GM10248 (cell line): ENCODE measurements at places on chromosomes 7 and 10.
A peak's percentile ranks its signal among the peaks of the same experiment; 100 is the strongest.

- DNase-seq, result no peak
These were observed 237.4 kb downstream of the WDR11 start for GRCh38 chr10:121088524-121088923.

DNA sequence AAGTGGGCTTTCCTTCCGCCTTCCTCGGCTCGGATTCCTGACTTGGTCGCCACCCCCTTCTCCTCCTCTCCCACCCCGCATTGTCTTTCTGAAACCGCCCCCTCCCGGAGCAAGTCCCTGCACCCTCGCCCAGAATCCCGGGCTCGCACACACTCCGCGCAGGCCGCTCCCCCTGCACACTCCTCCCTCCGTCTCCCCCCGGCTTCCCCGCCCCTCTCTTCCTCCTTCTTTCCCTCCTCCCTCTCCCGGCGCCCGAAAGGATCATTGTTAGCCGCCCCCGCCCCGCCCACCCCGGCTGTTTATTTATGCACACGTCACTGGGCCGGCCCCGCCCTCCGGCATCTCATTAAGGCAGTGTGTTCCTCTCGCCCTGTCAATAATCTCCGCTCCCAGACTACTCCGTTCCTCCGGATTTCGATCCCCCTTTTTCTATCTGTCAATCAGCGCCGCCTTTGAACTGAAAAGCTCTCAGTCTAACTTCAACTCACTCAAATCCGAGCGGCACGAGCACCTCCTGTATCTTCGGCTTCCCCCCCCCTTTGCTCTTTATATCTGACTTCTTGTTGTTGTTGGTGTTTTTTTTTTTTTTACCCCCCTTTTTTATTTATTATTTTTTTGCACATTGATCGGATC is at the start of gene TCF7L2:
TSS of gene TCF7L2 (plus strand) at position 373 of the 633 bp plus-strand sequence. CDS start 510 bp downstream, outside the sequence.
- peak; percentile 55 for DNase-seq

DNA sequence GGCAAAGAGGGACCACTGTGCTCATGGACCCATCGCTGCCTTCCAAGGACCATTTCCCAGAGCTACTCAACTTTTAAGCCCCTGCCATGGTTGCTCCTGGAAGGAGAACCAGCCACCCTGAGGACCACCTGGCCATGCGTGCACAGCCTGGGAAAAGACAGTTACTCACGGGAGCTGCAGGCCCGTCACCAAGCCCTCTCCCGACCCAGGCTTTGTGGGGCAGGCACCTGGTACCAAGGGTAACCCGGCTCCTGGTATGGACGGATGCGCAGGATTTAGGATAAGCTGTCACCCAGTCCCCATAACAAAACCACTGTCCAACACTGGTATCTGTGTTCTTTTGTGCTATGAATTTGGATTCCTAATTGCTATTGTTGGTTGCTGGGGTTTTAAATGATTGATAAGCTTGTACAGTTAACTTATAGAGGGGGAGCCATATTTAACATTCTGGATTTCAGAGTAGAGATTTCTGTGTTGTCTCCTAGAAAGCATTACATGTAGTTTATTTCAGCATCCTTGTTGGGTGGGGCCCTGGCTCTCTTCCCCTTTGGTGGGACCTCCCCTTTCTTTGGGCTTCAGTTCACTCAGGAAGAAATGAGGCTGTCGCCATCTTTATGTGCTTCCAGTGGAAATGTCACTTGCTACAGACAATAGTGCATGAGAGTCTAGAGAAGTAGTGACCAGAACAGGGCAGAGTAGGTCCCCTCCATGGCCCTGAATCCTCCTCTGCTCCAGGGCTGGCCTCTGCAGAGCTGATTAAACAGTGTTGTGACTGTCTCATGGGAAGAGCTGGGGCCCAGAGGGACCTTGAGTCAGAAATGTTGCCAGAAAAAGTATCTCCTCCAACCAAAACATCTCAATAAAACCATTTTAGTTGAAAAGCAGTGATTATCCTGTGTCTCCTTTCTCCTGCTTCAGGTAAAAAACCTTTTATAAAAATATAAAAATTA is 19.4 kb downstream of the LAT2 start:
- no peak for DNase-seq

- no peak for DNase-seq
These were observed 34.6 kb upstream of the CROT start for GRCh38 chr7:87310790-87311419.

GRCh38 chr7:110417611-110418010 is 673.3 kb upstream of the LRRN3 start:
- no peak for DNase-seq
